ENCODE measurements at places on chromosomes 13 and 19. TPM values are rescaled to one million over a fixed set of nuclear protein-coding genes. Genes with fewer than 3 reads are reported as not detected.

Gene RNF225
- total RNA-seq = 0.45 TPM

Gene CPAMD8
- total RNA-seq = 1.2 TPM

Gene C19orf67
- total RNA-seq = not detected

Gene PSG11
- total RNA-seq = not detected

Gene LILRB2
- not detected for total RNA-seq

Gene NRTN
- 0.43 TPM for total RNA-seq

Gene OLFM2
- total RNA-seq = 9.7 TPM

DNA sequence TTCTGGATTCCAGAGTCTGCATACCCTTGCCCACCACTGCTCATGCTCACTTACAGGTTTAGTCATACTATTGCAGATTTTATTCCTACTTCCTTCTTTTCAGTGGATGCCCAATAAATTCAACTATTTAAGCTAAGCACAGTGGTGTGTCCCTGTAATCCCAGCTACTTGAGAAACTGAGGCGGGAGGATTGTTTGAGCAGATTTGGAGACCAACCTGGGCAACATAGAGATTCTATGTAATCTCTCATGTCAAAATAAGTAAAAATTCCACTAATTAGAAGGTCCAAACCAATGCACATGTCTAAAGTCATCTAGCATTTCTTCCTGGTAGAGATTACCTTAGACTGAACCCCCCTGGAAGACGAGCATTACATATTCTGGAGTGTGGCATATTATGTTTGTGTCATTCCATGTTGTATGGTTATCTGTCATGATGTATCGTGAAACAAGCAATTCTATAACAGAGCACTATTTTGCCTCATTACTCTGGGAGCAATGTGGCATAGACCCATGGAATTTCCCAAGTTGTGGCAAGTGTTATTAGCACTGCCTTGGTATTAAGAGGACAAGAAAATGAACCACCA is 8.3 kb downstream of the HMGB1 start:
- DNase-seq = no peak

DNA sequence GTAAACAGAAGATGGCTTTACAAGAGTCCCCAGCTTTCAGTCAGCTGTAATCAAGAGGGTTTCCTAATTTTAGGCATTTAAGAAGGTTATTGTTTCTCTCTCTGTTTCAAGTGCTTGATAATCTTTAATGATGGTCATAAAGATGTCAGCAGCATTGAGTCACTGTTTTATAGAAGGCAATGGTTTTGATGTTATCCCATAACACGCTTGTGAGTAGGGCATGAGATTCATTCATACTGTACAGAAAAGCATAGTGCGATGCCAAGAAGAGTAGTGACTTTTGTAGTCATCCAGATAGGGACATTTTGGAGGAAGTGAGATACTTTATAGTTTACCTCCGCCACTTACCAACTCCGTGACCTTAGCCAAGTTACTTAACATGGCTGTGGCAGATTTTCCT is 364.2 kb upstream of the SLC10A2 start:
- DNase-seq = no peak

- DNase-seq = no peak
Measured at GRCh38 chr19:46205183-46205984, 24.2 kb upstream of the IGFL1 start.

- DNase-seq = no peak
Measured at GRCh38 chr13:42760951-42761350, 20.4 kb upstream of the FAM216B start.

GRCh38 chr19:4636761-4637160 is 2.6 kb upstream of the TNFAIP8L1 start:
- no peak for DNase-seq

GRCh38 chr13:92122186-92122853 is 723.9 kb downstream of the GPC5 start:
- DNase-seq = no peak

GRCh38 chr13:92418818-92419412 is 807.7 kb upstream of the GPC6 start:
- no peak for DNase-seq

DNA sequence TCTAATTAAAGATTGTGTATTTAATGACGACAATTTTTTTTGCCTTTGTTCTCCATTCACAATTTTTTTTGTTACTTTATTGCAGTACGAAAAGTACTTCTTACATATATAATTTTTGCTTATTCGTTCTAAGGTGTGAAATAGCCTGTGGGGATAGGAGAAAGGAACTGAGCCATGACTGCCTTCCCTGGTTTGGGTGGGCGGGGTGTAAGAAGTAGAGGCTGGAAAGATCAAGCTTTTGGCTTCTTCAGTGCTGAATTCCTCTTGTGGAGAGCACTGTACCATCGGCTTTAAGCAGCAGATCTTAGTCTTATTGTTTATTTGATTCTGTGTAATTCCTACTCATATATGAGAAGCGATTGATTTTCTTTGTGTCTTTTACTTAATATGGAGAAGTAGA is 115.8 kb downstream of the NBEA start:
- no peak for DNase-seq

- DNase-seq = no peak
Measured at GRCh38 chr19:46042252-46042883, 1.6 kb upstream of the IGFL4 start.

DNA sequence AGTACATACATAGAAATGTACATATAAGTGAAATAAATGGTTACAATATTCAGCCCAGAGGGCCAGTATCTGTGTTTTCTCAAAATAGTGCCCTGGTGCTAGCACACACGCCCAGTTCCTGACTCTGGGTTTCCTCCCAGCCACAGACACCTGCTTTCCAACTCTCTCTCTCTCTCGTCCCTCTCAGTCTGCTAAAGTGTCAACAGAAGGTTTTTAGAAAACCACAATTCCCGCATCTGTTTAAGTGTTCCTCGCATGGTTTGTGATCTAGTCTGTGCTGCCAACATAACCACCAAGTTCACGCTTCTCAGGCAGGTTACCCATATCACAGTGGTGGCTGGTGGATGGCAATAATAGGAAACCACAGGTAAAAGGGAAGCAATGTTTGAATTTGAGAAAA is 17.8 kb upstream of the UPF3A start:
- DNase-seq = peak; percentile 37

DNA sequence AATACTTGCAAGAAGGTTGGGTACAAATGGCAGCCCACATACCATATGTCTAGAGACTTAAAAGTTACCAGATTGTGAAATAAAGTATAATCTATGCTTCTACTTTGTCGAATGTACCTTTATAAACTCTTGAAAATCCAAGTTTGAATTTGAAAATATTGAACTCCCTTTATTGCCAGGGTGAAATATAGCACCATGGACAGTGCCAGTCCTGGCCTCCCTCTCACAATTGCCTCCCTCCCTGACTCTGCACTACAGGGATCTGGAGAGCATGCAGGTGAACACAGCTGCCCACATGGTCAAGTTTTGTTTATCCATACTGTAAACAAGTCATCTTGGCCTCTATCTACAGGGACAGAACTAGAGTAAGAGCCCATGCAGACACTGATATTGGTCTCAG is 394.1 kb upstream of the SLITRK6 start:
- no peak for DNase-seq

GRCh38 chr13:51437550-51438127 is 15.2 kb downstream of the INTS6 start:
- DNase-seq = no peak

DNA sequence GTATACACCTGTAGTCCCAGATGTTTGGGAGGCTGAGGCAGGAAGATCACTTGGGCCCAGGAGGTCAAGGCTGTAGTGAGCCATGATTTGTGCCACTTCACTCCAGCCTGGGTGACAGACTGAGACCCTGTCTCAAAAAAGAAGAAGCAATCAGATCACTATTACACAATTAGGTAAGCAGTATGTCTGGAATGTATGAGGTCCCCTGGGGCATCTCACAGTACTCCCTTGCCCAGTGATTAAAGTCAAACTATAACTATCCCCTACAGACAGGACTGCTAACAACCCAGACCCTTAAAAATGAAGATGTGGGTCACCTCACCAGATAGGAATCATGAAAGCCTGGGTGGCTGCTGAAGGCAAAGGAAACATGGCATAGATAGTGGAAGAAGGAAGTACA is 9.4 kb upstream of the PAN3 start:
- DNase-seq = no peak

DNA sequence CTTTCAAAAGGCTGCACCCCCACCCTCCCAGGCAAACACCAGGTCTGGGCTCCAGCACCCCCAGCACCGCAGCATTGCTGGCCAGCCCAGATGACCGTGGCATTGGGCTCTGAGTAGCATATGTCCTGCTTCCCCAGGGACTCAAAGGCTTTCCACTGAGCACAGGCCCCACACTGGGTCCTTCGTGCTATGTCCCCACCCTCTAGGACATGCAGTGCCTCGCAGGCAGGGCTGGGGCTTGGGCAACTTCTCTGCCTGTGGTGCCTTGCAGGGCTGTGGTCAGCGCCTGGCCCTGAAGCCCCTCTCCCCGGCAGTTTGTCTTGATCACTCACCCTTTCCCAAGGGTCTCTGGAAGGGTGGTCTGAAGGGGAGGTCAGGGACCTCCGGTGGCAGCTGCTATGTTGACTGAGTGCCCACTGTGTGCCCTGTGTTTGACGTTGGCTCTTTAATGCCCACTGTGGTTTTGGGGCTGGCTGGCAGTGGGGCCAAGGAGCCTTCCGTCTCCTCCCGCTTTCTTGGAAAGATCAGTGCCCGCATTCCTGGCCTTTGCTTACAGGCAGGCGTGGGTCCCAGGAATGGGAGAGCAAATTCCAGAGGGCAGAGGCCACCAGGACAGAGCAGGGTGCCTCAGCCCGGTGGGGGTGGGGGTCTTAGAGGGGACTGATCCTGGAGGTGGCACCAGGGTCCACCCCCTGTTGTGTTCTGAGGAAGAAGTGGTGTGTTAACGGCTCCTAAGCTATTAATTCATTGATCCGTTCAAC is 20.3 kb upstream of the CRTC1 start:
- no peak for DNase-seq

DNA sequence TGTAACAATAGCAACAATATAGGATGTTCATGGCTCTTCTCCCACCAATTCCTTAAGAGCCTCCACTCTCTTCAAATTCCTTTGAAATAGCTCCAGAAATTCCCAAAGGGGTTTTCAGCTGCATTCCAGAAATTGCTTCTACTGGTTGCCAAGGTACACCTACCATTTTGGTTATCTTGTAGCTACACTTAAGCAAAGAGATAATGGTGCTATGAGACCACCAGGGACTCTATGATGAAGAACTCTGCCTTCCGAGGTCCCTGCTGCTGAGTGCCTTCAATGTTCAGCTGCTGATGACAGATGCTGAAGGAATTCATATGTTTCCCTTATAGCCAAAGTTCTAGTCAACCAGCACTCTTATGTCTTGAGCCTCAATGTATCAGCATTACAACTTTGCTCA is 78.4 kb downstream of the POU4F1 start:
- DNase-seq = no peak

Measured in activated CD4-positive, alpha-beta memory T cell treated with anti-CD3 and anti-CD28 coated beads, Interleukin-2, amount 10 ng/mL, durations not matched to agents 7 days and 5 days (primary cell).